ENCODE measurements at places on chromosomes 4 and X. TPM values are rescaled to one million over a fixed set of nuclear protein-coding genes. Genes with fewer than 3 reads are reported as not detected.

GRCh38 chr4:46073778-46074177, 50.1 kb downstream of the GABRG1 start:
- DNase-seq = no peak

DNA sequence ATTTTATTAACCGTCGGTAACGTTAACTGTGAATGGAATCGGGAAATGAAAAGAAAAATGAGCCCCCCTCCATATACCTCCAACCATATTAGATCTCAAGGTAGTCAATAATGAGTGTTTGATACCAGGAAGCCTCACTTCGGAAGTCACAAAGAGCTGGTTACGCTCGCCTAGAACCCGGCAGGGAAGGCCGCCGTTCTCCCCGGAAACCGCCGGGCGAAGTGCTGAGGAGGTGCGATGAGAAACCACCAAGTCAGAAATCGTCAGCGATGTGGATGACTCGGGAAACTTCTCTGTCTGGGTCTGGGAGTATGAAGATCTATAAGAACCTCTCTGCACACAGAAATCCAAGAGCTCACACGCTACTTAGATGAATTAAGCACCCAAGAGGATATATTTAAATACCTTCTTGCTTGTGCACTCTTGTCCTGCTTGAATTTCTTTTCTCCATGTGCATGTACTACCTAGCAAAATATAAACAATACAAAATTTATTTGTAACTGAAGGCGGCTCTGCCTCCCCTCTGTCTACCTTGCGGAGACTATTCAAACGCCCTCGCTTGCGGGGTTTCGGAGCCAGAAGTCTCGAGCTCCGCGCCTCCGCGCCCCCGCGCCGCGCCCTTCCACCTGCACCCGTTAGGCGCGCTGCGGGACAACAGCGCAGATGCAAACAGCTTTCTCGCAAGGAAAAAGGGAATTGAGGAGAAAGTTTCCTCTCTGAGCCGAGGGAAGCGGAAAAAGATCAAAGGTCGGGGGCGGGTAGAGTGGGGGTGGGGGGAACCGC, 17.8 kb downstream of the NKX6-1 start:
- DNase-seq = no peak

- no peak for DNase-seq
These were observed 11.7 kb downstream of the LAS1L start for GRCh38 chrX:65522739-65523372.

Gene COQ2
- total RNA-seq = 12.4 TPM

Gene RS1
- total RNA-seq = not detected

Measured in lower leg skin (tissue), 4 donors.